ENCODE measurements at places on chromosomes 13 and 19.

- DNase-seq, result peak; percentile 73
These were observed 75.2 kb upstream of the C13orf46 start for GRCh38 chr13:114049026-114049425.

GRCh38 chr19:53982611-53983010 lies 8.8 kb upstream of the CACNG6 start:
- DNase-seq, result no peak

DNA sequence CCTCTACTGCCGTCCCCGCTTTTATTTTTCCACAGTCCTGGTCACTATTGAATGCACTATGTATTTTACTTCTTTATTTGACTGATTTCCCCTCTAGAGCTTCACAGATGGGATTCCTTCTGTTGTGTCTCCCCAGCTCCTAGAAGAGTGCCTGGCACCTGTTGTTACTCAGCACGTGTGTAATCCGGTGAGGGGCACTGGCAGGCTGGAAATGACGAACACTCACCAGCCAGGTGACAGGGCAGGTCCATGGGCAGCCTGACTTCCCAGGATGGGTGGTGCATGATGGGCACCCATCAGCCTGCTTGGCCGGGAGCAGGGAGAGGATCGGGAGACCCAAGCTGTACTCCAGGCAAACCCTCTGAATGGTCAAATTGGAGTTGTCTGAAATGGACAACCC lies 67.2 kb downstream of the CEBPG start:
- DNase-seq, result no peak

- no peak for DNase-seq
These were observed 123.1 kb downstream of the SPRY2 start for GRCh38 chr13:80217614-80218456.

DNA sequence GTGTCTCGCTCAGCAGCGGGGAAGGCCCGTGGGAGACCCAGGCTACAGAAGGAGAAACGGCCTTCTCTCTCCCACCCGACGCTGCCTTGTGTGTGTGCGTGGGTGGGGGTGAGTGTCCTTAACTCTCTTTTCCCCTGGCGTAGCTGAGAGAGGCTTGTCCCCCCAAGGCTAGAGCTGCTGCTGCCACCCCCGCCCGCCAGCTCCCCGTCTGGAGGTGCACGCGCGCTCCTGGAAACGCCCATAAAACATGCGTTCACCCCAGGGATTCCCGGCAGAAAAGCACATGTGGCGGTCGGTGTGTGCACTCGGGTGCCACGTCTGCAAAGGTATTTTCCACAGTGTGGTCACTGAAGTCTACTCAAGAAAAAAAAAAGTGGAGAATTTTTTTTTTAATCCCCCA lies 36.1 kb downstream of the GADD45B start:
- DNase-seq, result no peak

GRCh38 chr19:44587963-44588770 lies 25.2 kb upstream of the IGSF23 start:
- DNase-seq, result no peak

DNA sequence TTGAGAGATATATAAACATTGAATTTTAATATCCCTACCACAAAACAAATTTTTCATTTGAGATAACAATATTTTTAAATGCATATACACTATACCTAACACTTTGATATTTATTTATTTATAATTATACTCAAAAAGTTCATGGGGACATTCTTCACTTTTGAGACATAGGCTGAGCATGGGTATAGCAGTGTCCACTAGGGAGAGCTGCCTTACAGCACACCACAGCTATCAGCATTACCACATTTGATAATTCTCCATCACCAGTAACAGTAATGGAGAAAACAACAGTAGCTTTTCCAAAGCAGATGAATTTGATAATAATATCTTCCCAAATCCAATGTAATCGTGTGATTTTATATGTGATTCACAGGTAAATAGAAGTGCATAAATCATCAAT lies 626.1 kb downstream of the DACH1 start:
- DNase-seq, result no peak

GRCh38 chr13:22700246-22700887 lies 480.4 kb upstream of the SGCG start:
- DNase-seq, result no peak

DNA sequence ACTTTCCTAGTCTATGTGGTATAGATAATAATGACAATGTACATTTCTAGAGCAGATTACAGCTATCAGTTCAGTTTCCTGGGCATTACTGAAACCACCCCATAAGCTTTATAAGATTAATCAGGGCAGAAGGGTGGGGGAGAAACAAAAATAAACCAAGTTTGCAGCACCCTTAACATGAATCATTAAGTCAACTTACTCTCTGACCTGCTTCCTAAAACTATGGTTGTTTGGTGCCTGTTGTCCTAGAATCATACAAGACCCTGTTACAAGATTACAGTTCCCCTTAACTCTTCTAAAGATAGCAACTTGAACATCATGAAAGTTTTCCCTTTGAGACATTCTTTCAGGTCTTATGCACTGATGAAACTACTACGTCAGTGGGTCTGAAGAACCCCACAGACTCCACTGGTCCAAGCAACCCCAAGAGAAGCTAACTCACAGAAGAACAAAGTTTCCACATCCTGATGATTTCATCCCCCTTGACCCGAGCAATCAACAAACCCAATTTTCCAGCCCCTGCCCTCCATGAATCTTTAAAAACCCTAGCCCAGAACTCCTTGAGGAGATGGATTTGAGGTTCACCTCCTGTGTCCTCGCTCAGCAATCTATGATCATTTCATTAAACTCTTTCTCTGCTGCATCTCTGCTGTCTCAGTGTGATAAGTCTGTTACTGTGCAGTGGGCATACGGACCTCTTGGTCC lies 336.5 kb downstream of the FOXO1 start:
- DNase-seq, result no peak

- DNase-seq, result no peak
These were observed 21.0 kb upstream of the FBL start for GRCh38 chr19:39867133-39867532.

DNA sequence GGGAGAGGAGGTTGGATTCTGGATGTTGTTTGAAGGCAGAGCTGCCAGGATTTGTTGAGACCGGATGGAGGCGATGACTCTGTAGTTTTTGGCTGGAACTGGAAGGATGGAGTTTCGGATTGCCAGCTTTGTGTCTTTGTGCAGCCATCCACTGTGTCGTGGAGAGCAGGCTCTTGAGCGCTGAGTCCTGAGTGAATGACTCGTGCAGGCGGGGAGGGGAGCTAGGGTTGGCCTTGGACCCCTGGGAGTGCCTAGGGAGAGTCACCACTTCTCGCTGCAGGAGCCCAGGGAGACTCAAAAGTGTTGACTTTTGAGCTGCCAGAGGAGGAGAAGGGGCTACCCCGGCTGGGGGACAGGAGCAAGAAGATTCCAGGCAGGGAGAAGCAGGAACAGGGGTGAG lies 3.9 kb downstream of the TOMM40 start:
- no peak for DNase-seq

DNA sequence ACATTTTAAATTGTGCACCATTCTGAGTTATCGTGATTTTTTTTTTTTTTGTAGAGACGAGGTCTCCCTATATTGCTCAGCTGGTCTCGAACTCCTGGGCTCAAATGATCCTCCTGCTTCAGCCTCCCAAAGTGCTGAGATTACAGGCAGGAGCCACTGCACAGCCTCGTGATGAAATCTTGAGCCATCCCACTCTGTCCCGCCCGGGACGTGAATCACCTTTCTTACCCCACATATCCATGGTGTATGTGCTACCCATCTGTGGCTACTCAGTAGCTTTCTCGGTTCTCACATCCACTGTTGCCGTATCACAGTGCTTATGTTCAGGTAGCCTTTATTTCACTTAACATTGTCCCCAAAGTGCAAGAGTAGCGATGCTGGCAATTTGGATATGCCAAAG lies 26.5 kb downstream of the PAK4 start:
- DNase-seq, result no peak

DNA sequence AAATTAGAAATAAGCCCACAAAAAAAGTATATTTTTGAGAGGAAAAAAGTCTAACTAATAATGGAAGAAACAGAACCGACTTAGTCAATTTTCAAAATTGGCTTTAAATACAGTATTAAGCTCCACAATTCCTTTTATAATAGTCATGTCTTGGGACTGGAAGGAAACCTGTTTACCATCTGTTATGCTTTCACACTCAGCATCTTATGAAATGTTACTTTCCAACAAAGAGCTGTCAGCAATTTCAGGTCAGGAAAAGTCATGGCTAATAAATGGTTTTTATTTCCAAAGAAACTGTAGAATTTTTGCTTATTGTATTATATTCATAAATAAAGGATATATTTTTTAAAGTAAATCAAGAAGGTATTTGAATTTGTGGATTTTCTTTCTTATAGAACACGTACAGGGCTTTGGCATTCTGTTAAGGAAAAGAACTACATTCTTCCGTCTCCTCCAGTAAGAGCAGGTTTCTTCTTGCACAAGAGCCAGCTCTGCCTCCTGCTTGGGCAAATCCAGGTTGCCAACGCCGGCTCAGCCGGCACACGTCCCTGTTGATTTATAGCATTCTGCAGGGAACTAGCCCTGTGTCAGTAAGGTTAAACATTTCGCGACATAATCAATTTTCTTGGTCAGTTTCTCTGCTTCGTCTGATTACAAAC lies 52.9 kb upstream of the GPR12 start:
- no peak for DNase-seq

DNA sequence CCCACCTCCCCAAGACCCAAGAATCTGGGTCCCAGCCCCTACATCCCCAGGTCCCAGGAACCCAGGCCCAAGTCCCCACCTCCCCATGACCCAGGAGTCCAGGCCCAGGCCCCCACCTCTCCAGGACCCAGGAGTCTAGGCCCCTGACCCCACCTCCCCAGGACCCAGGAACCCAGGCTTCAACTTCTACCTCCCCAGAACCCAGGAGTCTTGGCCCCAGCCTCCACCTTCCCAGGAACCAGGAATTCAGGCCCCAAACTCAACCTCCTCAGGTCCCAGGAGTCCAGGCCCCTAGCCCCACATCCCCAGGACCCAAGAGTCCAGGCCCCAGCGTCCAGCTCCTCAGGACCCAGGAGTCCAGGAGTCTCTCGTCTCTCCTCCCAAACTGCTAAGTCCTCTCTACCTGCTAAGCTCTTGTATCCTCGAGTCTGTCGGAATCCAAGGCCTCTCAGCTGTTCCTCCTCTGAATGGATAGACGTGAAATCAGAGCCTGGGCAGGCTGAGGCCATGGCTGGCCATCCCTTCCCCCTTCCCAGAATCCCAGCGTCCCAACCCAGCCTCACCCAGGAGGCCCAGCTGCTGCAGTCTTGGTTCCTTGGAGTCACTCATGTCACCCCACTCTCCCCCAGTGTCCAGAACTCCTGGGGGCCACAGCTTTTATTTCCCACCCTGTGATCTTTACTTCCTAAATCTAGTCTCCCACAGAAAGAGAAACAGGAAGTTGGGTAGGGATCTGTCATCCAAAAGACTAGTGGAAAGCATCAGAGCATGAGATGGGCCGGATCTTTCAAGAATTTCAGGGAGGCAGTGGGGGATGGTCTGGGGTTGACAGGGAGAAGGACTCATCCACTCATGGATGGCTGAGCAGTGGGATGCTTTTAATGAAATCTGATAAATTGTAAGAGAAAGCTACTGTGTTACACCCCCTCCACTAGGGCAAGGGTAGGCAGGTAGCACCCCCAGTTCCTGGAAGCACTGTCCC lies at the start of gene CD209:
Gene CD209, minus strand, starts transcription at position 632 of the 982 bp plus-strand sequence. Its CDS starts 23 bp downstream, at position 609.
- no peak for DNase-seq

- DNase-seq, result no peak
These were observed 1390.7 kb downstream of the SLITRK5 start for GRCh38 chr13:89061821-89062220.

GRCh38 chr13:91946498-91947070 lies 548.2 kb downstream of the GPC5 start:
- DNase-seq, result peak; percentile 7

DNA sequence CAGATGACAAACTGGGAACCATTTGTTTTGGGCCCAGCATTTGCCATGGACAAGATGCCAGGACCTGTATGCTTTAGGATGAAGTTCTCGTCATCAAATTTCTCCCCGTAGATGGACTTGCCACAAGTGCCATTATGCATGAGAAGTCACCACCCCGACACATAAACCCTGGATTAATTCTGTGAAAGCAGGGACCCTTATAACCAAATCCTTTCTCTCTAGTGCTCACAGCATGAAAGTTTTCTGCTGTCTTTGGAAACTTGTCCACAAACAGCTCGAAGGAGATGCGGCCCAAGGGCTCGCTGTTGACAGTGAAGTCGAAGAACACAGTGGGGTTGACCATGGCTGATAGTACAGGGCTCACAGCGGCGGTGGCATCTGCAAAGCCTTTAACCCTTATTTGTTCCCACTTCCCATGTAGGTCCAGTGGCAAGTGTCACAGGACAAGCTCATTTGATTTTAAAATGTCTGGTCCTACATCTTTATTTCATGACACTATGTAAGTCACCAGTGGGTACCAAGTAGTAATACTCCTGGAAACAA lies 75.2 kb upstream of the MIR17HG start:
- DNase-seq, result no peak

- no peak for DNase-seq
These were observed 98.2 kb downstream of the ZNF429 start for GRCh38 chr19:21603431-21604231.

DNA sequence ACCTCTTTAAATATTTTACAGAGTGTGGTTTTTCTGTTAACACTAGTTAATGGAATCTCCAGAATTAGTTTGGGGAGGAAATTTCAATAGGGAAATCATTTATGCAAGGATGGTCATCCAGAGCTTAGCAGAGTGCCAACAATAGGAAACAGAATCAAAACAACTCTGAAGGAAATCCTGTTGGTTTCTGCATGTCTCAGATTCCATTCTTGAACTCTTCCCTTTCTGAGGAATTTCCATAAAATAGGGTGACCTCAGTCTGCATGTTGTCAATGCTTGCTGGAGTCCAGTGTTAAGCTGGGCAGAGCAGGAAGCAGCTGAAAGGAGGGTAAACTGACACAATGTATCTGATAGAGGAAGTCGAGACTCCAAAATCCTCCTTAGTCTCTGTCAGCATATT lies 16.9 kb downstream of the CBY2 start:
- no peak for DNase-seq

- no peak for DNase-seq
These were observed 53.0 kb downstream of the ARHGEF7 start for GRCh38 chr13:111168107-111168506.

DNA sequence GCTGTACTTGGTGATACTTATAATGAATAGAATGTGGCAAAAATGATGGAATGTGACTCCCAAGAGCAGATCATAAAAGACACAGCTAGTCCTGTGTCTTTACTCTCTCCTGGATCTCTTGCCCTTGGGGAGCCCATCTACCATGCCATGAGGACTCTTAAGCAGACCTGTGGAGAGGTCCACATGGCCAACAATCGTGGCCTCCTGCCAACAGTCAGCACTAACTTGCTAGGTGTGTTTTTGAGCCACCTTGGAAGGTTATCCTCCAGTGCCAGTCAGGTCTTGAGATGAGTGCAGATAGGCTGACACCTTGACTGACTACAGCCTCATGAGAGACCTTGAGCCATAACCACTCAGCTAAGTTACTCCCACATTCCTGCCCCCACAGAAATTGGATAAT lies 22.3 kb upstream of the GPR183 start:
- no peak for DNase-seq

GRCh38 chr13:95660981-95661581 lies 15.9 kb upstream of the DNAJC3 start:
- no peak for DNase-seq

DNA sequence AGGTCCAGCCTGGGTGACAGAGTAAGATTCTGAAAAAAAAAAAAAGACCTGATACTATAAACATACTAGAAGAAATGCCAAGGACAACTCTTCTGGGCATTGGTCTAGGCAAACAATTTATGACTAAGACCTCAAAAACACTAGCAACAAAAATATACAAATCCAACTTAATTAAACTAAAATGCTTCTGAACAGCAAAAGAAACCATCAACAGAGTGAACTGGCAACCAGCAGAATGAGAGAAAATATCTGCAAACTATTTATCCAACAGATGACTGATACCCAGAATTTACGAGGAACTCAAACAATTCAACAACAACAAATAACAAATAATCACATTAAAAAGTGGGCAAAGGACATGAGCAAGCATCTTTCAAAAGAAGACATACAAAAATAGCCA lies 26.8 kb upstream of the GPC6 start:
- DNase-seq, result no peak

Measured in GM20000 (cell line).